ENCODE measurements at places on chromosomes 1 and 21.

GRCh38 chr1:29954591-29954990 lies 718.3 kb downstream of the PTPRU start:
- no peak for DNase-seq

- peak; percentile 88 for DNase-seq
Observed at GRCh38 chr21:45551316-45551715, 9.1 kb upstream of the SLC19A1 start.

GRCh38 chr1:184272175-184272866 lies 114.5 kb upstream of the C1orf21 start:
- DNase-seq, result peak; percentile 63

DNA sequence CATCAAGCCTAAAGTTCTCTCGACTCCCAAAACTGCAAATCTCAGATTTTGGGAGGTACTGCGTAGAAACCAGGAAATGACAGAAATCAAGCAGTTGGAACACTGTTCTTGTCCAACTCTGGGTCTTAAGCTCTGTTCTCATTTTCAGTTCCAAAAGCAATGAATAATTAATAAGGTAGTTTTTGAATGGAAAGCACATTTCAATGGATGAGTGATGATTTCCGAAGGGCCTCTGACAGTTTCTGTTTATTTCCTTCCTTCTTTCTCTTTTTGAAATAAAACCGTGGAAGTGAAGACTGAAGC lies 20.9 kb upstream of the TARBP1 start:
- DNase-seq, result no peak

DNA sequence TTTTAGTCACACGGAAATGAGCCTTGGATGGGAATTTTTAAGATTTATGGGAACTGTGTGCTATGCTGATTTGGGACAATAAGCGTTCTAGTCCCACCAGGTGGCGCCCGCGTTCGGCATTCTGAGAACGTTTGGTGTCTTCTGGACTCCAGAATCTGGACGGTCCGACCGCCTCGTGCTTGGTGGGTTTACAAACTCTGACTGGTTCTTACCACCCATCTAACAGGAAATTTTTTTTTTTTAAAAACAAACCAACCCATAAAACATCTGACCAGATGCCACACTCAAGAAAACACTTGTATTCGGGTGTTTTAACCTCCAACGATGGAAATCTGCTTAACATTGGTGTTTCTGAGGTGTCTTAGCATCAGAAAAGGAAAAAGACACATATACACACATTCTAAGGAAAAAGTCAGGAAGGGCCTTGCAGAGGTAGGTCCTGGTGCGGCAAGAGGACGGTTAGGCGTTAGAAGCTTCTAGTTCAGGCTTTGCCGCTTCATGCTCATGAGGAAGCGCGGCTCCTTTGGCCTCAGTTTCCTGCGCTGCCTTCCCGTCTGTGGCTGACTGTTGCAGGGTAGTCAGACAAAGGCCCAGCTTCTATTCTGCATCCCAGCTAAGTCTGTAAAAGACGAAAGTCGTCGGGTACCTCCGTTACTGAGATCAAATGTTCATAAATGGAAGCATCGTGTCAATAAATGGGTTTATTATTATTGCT lies 814 bp upstream of the DYRK3 start:
- peak; percentile 85 for DNase-seq

- DNase-seq, result peak; percentile 5
Observed at GRCh38 chr1:93079685-93080141, 630 bp downstream of the MTF2 start.

GRCh38 chr1:22534951-22535350 lies 28.3 kb upstream of the EPHA8 start:
- DNase-seq, result no peak

DNA sequence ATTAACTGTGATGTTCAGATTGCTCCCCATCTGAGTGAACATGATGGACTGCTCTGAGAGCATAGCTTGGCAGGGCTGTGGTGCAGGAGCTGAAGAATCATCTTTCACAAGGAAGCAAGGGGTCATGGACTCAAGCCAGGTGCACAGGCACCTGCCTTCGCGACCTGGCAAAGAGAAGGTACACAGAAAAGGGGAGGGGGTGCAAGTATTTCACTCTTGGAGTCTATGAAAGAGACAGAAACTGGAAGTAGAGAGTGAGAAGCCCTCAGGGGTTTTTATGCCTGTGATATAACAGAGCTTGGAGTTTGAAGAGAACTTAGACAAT lies 232.6 kb upstream of the PLXNA2 start:
- no peak for DNase-seq

DNA sequence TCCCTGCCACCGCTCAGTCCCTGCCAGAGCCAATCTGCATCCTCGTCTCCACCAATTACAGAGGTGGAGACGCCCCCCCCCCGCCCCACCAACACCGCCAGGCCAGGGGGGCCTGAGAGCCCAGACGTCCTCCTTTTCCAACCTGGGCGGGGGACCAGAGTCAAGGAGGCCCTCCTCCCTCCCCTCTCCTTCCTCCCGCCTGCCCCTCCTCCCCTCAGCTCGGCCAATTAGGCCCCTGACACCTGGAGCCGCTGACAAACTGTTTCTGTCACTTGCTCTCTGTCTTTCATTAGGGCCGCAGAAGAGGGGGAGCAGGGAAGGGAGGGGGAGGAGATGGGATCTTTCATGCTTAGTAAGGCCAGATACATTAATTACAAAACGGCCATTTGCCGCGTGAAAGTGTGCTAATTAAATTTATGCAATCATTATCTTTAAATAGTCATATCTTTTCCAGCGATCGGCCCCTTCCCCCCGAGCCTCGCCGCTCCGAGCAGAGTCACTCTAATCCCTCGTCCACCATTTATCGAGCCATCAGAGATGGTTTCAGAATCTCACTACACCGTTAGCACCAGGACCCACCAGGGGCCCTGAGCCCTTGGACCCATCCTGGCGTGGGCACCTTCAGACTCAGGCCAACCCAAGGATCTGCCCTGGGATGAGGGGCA lies 94.7 kb downstream of the PAX7 start:
- DNase-seq, result no peak

DNA sequence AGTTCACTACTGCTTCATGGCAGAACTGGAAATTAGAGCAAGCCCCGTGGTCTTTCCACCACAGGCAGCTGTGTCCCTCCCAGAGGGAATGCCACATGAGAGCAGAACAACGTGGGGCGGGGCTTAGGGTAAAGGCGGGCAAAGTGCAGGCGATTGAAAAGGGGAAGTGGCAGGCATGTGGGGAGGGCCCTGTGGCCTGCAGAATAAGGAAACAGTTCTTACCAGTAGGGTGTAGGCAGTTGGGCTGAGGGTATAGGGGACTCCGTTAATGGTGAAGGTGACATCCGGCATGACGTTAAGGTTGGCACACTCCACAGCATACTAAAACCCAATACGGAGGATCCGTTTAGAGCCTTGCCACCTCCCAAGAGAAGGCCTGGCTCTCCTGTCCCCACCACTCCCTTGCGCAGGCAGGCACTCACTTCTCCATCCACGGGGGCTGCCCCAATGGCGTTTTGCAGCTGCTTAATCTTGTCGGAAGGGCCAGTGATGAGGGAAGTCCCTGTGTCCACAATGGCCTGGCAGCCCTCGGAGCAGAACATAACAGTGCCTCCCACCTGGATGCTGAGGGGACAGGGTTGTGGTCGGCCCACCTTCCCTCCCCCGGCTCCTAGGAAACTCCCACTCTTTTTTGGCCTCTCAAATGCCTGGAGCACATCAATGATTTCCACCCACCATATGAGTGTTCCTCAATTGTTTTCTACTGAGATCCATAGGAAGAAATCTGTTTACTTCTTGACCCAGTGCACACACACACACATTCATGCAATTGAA lies 9.1 kb upstream of the RAB7B start:
- DNase-seq, result no peak

- no peak for DNase-seq
Observed at GRCh38 chr1:25538191-25538767, 5.1 kb upstream of the LDLRAP1 start.

- DNase-seq, result no peak
Observed at GRCh38 chr21:42646836-42647235, 6.6 kb upstream of the PDE9A start.

DNA sequence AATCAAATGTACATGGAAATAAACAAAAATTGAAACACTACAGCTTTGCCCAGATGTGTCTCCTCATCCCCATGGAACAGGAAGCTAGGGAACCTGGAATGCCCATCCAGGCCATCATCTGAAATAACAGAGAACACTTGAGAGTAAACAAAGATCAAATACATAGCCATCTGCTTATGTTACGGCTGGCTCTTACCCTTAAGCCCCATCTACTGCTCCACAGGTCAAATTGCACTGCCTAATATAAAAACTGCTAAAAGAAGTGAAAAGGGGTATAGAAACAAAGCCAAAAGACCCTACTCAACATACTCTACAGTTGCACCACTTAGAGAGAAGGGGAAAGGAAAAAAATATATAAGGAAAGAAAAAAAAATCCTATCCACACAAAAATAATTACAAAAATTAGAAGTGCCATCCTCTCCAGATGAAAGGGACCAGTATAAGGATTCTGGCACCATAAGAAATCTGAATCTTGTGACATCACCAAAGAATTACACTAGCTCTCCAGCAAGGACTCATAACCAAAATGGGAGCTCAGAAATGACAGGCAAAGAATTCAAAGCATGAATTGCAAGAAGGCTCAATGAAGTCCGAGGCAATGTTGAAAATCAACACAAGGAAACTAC lies 26.9 kb downstream of the OR6Y1 start:
- DNase-seq, result peak; percentile 30

- DNase-seq, result no peak
Observed at GRCh38 chr1:228941666-228942065, 206.4 kb downstream of the RHOU start.

DNA sequence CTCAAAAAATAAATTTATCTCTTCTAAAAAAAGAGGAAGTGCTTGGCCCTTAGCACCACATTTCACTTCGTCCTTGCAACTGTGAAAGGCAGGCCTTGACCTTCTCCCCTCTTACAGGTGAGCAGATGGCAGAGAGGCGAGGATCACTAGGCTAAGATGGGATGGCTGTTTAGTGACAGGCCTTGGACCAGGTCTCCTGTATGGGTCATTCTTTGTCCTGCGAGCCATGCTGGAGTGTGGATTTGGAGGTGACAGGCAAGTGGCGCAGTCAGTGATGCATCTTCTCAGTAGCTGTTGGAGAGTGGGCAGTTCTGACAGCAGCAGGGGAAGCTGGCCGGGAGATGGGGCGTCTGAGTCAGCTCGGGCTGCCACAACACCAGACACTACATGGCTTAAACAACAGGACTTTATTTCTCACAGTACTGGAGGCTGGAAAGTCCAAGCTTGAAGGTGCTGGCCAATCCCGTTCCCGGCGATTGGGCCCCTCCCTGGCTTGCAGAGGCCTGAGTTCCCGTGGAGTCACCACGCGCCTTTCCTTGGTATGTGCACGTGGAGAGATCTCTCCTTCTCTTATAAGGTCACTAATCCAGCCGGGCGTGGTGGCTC lies 16.5 kb downstream of the SLC27A3 start:
- DNase-seq, result peak; percentile 77

GRCh38 chr21:27424601-27425000 lies 457.7 kb upstream of the ADAMTS5 start:
- DNase-seq, result peak; percentile 37

- DNase-seq, result no peak
Observed at GRCh38 chr1:10521537-10522157, 46.9 kb downstream of the PEX14 start.

DNA sequence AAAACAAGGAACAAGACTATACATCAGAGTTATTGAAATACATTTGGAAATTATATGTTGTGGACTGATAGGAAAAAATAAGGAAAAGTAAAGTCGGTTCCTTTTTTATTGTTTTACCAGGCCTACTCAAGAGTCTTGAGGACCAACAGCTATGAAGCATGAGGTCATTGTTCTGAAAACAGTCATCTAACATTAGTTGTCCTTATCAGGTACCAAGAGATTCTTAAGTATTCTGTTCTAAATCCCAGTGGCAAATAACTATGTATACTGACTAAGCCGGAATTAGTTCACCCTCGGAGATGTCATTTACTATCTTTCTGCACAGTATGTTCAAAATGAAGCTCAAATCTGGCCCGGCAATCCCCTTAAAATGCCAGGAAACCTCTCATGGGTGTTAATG lies 585 bp downstream of the ADGRL4 start:
- DNase-seq, result peak; percentile 42

GRCh38 chr1:246142320-246142893 lies 364.7 kb downstream of the SMYD3 start:
- DNase-seq, result peak; percentile 95

DNA sequence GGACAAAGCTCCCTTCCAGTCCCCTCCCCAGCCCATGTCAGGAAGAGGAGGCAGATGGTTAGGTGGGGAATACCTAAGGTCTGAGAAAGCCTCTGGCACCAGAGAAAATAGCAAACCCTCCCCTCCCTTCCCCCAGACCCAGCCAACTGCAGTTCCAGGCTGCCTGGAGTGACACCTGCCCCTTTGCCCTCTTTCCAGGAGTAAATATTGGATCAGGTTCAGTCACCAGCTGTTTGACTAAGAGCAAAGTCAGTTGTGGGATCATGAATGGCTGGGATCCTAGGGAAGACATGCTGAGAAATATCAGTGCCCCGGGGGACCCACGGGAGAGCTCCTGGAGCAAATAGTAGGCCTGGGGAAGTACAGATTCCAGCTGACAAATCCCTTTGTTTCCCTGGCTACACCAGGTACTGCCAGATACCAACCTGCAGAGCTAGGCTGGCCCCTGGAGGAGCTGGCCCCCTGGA lies 12.2 kb upstream of the CDK18 start:
- DNase-seq, result no peak

DNA sequence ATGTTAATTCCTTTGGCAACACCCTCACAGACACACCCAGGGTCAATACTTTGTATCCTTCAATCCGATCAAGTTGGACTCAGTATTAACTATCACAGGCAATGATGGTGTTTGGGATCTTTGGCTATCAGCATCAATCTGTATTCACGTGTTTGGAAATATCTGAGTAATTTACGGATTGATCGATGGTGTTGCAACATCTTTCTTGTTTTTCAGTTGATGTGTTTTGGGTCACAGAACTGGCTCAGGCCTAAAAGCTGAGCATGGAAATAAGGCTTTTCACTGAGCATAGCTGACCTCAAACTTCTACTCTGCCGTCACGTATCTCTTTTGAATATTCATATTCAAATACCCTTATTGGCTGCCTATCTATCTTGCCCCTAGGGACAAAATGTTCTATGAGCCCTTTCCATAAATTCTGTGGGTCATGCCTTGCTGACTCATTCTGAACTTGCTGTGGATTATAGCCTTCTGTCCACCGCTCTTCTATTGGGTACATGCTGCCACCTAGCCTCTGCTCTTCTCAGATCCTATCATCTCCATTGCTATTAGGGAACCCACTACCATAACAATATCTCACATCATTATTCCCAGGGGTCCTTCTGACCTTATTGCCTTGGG lies 156.0 kb downstream of the PDE4B start:
- peak; percentile 27 for DNase-seq
